ENCODE measurements at places on chromosomes 1 and 21.

DNA sequence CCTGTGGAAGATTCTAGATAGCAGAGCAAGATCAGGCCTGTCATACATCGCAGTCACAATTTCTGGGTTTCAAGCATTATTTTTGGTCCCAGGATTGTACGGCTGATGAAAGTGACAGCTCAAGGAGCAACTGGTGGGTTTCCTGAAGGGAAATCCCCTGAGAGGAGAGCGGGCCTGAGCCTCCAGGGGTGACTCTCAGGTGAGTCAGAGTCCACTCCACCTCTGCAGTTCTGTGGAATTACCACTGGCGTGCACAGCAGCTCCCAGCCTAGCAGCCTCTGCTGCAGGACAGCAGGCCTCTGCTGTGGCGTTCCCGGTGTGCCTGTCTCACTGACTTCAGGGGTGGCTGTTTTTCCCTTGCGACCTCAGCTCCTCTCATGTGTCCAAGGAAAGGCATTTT lies 24.4 kb downstream of the SLC66A1 start:
- no peak for DNase-seq

DNA sequence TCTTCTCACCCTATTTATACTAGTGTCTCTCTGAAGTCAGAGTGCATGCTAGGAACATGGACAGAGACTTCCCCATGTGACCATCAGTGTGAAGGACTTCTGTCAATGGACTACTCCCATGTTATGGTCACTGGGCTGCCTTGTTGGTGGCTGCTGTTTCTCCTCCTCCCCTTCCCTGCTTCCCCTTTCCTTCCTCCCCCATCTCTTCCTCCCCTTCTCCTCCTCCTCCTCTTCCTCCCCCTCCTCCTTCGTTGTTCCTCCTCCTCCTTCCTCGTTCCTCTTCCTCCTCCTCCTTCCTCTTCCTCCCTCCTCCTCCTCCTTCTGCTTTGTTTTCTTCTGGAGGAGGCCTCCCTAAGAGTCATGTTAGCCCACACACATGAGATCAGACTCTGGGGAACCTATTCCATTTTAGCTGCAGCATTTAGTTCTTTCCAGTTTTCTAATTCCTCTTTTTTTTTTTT lies 35.8 kb downstream of the IER5 start:
- no peak for DNase-seq

GRCh38 chr1:12714710-12715475 lies 1.0 kb upstream of the AADACL3 start:
- no peak for DNase-seq

DNA sequence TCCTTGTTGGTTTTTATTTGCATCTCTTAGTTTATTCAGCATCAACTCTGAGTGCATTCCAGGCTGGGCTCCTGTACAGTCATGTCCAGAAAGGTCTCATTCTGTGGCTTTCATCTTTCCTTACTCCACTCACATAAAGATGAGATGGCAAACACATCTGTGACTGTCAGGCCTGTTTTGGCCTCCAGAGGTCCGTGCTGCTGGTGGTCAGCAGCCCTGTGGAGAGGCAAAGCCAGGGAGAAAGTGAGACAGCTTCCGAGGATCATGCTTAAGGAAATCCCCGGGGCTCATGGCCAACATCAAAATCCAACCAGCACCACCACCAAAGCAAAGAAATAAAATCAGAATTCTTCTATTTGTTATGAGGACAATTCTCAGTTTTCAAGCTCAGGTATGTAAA lies 96.1 kb upstream of the HIVEP3 start:
- DNase-seq, result no peak

- DNase-seq, result no peak
Observed at GRCh38 chr1:218836264-218836663, 337.4 kb upstream of the LYPLAL1 start.

- no peak for DNase-seq
Observed at GRCh38 chr1:206768472-206769303, 1.9 kb upstream of the IL19 start.

GRCh38 chr1:60431593-60431992 lies 358.0 kb upstream of the C1orf87 start:
- no peak for DNase-seq

DNA sequence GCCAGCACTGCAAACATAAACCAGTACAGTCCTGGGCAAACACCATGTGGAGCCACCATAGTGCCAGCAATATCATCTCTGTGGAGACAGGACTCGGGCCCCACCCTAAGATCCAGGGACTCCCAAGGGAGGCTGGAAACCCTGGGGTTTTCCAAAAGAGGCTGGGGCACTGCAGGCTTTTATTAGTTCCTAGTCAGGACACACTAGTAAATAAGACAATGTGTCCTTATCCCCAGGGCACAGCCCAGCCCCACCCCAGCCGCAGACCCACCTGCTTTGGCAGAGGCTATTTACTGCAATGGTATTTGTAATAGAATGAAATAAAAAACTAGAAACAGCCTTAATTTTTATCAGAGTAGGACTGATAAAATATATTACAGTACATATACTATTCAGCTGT lies 486 bp upstream of the GJB3 start:
- DNase-seq, result no peak

DNA sequence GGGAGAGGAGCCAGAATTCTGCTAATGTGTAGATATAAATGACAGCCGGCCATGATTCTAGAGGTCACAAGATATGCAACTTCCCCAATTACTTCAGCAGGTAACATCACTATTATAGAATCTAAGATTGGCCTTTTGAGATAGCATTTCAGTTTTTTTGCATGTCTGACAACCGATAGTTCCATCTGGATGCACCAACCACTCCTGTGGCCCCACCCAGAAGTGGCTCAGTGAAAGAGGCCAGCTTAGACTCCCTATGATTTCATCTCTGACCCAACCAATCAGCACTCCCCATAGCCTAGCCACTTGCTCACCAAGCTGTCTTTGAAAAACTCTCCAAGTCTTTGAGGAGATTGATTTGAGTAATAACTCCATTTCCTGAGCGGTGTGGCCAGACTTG lies 30.3 kb upstream of the NUF2 start:
- no peak for DNase-seq

GRCh38 chr21:44736291-44737004 lies 25.1 kb upstream of the TSPEAR start:
- no peak for DNase-seq

DNA sequence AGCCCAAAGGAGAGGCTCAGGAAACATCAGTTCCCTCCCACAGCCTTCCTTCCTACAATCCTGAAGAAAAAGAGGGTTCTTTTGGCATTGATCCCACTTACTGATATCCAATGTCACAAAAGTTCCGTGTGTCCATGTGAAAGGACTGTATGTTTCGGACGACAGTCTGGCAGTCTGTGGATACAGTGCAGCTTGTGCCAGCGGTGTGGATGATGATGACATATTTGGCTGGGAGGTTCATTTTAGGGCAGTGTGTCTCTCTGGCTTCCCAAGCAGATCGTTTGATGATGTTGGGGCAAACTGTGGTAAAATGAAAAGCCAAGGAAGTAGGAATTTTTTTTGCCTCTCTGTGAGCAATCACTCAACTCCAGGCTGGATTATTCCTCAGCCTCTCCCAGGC lies 10.4 kb downstream of the PGLYRP3 start:
- no peak for DNase-seq

- no peak for DNase-seq
Observed at GRCh38 chr1:36968730-36969129, 65.6 kb downstream of the GRIK3 start.

- no peak for DNase-seq
Observed at GRCh38 chr1:230083746-230084407, 16.8 kb downstream of the GALNT2 start.

GRCh38 chr1:106699433-106699832 lies 357.0 kb upstream of the PRMT6 start:
- no peak for DNase-seq

DNA sequence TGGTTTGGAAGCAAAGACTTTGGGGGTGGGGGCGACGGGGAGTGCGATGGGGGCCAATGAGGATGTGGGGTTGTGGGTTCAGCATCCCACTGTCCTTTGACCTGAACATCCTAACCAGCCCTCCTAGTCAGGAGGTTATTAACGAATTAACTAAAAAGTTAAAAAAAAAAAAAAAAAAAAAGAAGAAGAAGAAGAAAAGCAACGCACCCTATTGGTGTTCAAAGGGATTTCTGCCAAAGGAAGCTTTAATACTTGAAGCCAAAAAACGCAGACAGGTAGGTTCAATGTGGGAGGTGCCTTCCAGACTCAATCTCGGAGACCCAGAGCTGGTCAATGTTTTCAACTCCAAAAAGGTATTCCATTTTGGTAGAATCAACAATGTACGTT lies 2.2 kb downstream of the CLIC6 start:
- no peak for DNase-seq

DNA sequence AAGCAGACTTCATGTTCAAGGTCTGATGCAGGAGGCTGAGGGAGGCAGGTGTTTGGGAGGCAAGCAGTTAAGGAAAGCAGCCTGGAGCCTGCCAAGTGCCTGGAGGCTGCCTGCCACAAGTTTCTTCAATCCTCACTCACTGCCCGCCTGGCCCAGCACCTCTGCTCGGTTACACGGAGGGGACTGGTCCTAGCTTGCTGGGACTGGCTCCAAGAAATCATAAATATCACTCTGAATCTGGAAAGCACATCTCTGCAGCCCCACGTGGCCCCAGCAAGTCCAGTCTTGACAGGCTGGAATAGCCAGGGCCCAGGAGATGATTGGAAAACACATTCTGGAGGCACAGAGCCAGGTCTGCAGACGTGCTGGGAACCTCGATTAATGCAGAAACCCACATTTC lies 83.9 kb downstream of the BCAR3 start:
- no peak for DNase-seq

GRCh38 chr1:169546087-169546995 lies 39.9 kb downstream of the F5 start:
- DNase-seq, result peak; percentile 46

DNA sequence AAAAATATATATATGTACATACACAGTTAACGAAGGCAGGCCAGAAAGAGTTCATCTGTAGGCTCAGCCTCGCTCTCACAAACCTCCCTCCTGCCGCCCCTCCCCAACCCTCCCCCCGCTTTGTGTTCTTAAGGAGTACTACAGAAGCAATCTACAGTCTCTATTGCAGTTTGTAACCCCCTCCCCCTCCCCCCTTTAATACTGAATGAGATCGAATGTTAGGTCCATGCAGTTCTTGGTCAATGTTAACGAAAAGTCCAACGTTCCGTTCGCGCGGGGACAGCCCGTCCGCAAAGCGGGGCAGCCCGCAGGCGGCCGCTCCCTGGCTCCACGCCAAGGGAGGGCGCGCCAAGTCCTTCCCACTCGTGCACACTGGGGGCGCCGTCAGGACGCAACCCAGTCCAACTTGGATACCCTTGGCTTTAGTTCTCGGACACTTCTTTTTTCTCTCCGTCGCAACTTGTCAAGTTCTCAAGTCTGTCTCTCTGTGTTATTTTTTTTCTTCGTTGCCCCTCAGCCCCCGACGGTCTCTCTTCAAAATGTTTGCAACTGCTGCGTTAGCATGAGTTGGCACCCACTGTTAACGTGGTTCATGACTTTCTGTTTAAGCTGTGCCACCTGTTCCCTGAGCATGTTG lies 2.2 kb downstream of the JUN start:
- no peak for DNase-seq

GRCh38 chr1:245871915-245872314 lies 635.2 kb downstream of the SMYD3 start:
- peak; percentile 94 for DNase-seq

- DNase-seq, result no peak
Observed at GRCh38 chr1:25030674-25031589, 100.9 kb upstream of the RUNX3 start.

GRCh38 chr1:233172201-233172600 lies 123.3 kb downstream of the PCNX2 start:
- peak; percentile 16 for DNase-seq

GRCh38 chr1:10663678-10664035 lies 132.8 kb downstream of the CASZ1 start:
- no peak for DNase-seq

GRCh38 chr1:26114165-26114927 lies 2.7 kb downstream of the PDIK1L start:
- no peak for DNase-seq

GRCh38 chr1:94922761-94923331 lies 4.1 kb downstream of the CNN3 start:
- DNase-seq, result peak; percentile 73

- DNase-seq, result no peak
Observed at GRCh38 chr1:32917521-32917920, 16.3 kb upstream of the TMEM54 start.

DNA sequence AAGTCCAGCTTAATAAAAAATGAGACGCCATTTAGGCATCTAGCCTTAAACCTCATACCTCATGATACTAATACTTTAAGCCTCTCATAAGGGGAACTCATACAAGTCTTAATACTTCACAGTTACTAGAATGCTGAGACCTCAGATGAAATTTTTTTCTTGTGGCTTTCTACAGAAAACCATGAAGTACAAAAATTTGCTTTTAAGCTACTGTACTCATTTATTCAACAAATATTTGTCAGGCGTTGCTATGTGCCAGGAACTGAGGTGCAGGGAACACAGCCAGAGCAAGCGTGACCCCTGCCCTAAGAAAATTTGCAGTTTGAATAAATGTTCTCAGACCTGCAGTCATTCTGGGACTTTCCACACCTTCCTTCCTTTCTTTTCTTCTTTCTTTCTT lies 150.6 kb downstream of the MRPL39 start:
- DNase-seq, result no peak

DNA sequence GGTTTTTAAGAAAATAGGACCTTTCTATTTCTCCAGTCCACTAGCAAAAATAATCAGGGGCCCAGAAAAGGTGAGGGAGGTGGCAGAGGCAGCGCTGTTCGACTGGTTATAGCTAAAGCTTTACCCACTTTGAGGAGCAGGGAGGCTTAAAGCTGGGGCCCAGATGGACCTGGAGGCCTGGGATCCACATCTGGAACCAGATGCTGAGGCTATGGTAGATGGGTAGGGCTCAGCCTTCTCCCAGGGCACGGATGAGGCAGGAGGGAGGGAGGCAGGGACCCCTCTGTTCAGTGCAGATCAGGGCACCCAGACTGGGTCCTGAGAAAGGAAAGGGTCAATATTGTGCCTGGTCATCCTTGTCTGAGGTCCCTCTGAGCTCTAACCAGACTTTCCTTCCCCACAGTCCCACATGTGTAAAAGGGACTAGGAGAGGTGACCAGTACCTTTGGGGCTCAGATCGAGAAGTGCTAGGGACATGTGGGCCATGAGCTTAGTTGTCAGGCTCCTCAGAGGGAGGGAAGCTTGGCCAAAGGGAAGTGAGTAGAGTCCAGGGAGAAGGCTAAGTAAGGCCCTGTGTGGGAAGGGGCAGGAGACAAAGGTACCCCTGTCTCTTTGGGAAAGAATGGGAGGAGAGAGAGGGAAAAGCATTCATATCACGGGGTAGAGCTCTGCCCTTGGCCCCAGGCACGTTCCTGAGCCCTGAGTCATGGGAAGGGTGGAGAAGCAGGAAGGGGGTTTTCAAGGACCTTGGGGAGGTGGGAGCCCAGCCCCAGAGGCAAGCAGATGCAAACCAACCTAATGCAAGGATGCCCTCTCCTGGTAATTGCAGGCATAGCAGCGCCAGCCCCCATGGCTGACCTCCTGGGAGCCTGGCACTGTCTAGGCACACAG lies 15.4 kb downstream of the LMNA start:
- peak; percentile 91 for DNase-seq

Data from AG09309 (cell line).